ENCODE measurements at places on chromosomes 6 and 20.

- DNase-seq, result no peak
These were observed 40.2 kb upstream of the FAM50B start for GRCh38 chr6:3808759-3809514.

DNA sequence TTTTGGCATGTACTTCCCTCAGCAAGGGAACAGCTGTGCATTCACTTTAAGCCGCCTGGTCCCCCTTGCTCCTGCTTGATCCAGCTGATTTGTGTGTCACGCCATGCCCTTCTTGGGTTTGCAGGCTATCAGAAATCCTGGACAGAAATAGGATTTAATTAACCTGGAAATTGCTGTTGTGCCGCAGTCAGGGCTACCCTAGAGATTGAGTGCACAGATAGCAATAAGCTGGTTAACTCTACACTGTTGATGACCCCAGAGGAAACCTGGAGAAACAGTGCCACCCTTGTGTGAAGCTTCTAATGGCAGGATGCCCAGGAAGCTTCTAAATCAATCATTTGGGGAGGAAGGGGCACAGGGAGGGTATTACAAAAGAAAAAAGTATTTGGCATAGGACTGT lies 199.0 kb downstream of the JARID2 start:
- no peak for DNase-seq

GRCh38 chr6:158408552-158409130 lies 96.4 kb downstream of the TULP4 start:
- no peak for DNase-seq

GRCh38 chr20:20083807-20084206 lies 31.5 kb downstream of the CFAP61 start:
- no peak for DNase-seq

DNA sequence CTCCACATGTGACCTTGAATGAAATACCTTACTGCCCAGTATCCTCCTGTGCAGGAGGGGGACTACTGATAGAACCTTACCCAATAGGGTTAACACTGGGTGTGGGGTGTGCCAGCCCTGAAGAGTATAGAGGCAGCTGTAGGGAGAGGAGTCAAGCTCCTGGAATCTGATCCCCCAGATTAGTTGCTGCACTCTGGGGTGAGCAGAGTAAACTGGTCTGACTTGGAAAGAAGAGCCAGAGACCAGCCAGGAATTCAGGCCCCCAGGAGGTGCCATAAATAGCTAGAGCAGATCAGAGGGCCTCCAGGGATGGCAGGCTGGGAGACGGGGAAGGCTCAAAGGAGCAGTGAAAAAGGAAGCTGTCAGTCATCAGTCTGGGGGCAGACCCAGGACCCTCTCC lies 3.5 kb upstream of the APOBEC2 start:
- no peak for DNase-seq

All from T-helper 9 cell (primary cell).